Omental fat pad (tissue), 4 donors: ENCODE measurements at places on chromosomes 2 and 18. TPM values are rescaled to one million over a fixed set of nuclear protein-coding genes. Genes with fewer than 3 reads are reported as not detected.

- DNase-seq, result no peak
Measured at GRCh38 chr2:202299712-202300111, 34.1 kb downstream of the NOP58 start.

DNA sequence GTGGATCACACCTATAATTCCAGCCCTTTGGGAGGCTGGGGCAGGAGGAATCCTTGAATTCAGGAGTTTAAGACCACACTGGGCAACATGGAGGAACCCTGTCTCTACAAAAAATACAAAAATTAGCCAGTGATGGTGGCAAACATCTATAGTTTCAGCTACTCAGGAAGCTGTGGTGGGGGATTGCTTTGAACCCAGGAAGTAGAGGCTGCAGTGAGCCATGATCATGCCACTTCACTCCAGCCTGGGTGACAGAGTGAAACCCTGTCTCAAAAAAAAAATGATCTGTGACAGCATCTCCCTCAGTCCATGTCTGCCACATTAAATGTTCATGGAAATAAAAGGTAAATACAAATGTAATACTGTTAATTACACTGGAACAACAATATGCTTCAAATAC is 121.4 kb upstream of the COL5A2 start:
- DNase-seq, result no peak

DNA sequence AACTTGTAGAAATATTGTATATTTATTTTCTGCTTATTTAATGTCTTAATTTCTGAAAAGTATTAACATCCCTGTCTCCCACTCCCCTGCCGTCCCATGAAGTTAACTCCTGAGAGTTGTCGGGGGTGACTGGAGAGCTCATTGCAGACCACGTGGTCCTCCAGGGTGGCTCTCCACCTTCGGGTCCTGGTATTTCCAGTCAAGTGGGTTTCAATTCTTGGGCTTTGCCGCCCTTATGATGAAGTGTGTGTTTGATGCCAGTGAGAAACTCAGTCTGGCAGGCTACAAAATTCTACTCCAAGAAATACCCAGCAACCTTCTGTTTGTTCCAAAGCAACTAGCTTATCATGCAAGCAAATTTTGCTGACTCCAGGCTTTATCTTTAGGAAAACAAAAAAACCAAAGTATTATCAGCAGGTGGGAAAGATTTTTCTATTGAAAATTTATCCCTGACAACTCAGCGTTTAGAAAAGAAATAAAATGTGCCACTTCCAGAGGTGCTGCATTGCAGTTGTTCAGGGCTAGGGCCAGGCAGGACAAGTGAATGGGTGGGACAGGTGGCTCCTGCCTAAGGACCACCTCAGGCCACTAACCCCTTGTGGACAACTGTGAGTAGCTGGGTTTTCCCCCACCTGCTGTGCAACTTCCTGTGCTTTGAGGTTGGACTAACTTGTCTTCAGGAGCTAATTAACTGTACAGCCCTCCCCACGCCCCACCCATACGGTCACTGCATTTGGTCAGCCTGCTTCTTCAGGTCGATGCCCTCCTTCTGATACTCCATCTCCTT is 46.6 kb downstream of the BCL2L11 start:
- DNase-seq, result no peak

- no peak for DNase-seq
Measured at GRCh38 chr18:23398401-23398800, 54.7 kb upstream of the RIOK3 start.

DNA sequence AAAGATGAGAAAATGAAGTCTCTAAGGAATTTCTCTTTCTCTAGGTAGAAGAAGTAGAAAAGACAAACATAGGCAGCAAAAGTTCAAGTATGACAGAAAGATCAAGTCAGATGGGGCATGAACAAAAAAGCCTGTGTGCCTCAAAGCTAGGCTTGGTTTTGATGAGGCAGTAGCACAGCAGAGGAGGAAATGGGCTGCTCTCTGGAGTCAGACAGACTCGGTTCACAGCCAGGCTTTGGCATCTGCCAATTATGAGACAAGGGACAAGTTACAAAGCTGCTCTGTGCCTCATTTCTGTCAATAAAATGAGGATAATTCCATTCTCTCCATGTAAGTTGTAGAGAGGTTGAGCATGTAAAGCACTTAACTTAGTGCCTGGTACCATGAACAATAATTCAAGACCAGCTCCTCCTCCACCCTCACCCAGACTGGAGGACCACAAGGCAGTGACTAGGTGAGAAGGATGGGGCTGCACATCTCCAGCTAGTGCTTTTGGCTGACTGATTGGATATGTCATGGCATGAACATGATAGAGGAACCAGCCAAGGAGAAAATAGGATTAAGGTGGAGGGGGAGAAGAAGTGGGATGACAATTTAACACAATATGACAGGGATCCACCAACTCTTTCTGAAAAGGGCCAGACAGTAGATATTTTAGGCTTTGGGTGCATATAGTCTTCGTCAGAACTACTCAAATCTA is 84.6 kb downstream of the TMEM163 start:
- no peak for DNase-seq

Gene PROKR1
- 0.46 TPM for total RNA-seq

DNA sequence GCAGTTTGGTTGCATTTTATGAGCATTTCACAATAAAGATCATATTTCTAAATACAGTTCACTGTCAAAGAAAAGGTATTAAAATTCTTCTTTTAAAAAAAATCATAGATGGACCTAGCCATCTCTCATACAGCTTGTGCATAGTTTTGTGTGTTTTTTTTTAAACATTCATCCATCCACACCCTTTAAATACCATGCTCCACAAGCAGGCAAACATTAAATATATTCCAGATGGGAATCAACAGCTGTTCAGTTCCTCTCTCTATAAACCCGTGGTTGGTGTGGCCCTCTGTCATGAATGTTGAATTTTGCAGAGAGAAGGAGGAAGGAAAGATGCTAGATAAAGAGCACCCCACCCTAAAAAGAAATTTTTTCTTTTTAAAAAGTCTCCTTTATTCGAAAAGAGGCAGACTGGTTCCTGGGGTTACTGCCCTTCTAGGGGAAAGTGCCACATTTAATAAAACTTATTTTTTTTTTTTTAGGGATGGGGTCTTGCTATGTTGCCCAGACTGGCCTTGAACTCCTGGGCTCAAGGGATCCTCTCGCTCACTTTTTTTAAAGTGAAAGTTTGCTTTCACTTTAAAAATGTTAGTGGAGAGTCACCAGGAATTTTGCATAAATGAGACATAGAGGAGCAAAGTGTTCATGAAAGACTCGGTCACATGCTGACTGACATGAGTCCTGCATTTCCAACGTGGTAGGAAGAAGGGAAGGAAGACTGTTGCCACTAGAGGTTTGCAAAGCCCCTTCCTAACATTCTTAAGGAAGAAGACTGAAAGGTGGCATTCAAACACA is 73.9 kb upstream of the LMAN1 start:
- no peak for DNase-seq

DNA sequence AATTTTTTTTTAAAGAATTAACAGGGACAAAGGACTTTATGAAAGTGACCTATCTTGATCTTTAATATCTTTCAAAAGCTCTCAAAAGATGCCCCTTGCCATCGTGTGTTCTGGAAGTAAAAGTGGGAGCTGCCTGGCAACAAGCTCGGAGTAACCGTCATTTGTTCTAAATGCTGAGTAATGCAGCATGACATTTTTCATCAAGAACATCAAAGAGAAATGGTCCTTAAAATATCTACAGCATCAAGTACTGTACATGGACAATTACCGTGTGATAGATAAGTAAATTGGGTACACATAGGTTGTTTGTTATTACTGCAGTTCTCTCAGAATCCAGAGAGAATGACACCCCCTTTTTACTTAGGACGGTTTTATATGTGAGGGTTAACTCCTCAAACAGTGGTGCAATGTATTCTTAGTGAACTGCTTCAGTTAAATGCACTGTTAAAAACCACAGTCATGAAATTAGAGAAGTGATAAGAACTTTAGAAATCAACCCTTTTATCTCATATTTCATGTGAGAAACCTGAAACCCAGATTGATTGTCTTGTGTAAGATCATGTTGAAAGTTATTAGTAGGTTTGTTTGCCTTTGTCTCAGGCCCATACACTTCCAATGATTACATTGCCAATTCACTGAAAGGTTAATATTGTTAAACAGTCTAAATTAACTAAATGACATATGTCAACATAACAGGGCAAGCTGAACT is 90.6 kb upstream of the HNMT start:
- DNase-seq, result no peak

Gene DUSP19
- 1.9 TPM for total RNA-seq

Gene HNRNPA3
- 53.1 TPM for total RNA-seq

DNA sequence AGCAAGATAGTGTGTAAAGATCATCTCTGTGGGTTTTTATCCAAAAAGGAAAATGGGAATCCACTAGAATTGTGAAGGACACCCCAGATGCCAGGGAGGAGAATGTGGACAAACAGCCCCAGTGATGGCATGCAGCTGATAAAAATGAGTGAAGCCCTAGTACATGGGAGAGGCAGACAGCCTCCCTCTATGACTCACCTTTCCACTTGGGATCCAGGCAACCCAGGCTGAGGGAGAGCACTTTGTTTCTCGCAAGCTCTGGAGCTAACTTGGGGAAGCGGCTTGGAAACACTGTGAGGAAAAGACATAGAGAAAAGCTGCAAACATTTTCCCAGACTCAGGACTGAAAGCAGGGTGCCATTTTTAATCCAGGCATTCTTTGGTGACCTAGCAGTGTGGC is 5.3 kb upstream of the FLACC1 start:
- DNase-seq, result no peak

- no peak for DNase-seq
Measured at GRCh38 chr18:77082316-77082955, 50.1 kb downstream of the MBP start.

DNA sequence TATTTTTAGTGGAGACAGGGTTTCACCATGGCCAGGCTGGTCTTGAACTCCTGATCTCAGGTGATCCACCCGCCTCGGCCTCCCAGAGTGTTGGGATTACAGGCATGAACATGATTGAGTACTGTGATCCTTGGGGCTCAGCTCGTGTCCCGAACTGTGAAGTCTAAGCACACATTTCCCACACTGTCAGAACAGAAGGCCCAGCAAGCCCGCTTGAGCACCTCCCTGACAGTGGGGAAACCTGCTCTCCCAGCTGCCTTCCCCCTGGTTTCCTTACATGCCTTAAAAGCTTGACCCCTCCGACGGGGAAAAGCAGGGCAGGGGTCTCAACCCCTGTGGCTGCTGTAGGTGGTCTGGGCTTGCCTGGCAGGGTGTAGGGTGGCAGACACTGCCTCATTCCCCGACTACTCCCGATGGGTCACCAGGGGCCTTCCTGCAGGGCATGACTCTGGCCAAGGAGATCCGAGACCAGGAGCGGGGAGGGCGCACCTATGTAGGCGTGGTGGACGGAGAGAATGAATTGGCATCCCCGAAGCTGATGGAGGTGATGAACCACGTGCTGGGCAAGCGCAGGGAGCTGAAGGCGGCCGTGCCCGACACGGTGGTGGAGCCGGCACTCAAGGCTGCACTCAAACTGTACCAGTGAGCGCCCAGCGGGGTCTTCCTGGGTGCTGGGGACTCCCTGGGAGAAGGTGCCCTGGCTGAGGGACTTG is 10.1 kb downstream of the VIL1 start:
- DNase-seq, result no peak

GRCh38 chr2:21599417-21599816 is 475.6 kb downstream of the TDRD15 start:
- no peak for DNase-seq

GRCh38 chr2:164717000-164717803 is 95.9 kb upstream of the GRB14 start:
- no peak for DNase-seq

Gene CHRNA1
- total RNA-seq, result not detected

Gene NOP58
- 37.2 TPM for total RNA-seq

Gene CFAP53
- total RNA-seq, result 0.37 TPM

Gene HOXD11
- total RNA-seq, result not detected

Gene CXCR1
- 0.36 TPM for total RNA-seq
